ENCODE measurements at places on chromosomes 2 and 18.

- DNase-seq: no peak
These were observed 93.3 kb downstream of the AOX1 start for GRCh38 chr2:200679127-200679526.

DNA sequence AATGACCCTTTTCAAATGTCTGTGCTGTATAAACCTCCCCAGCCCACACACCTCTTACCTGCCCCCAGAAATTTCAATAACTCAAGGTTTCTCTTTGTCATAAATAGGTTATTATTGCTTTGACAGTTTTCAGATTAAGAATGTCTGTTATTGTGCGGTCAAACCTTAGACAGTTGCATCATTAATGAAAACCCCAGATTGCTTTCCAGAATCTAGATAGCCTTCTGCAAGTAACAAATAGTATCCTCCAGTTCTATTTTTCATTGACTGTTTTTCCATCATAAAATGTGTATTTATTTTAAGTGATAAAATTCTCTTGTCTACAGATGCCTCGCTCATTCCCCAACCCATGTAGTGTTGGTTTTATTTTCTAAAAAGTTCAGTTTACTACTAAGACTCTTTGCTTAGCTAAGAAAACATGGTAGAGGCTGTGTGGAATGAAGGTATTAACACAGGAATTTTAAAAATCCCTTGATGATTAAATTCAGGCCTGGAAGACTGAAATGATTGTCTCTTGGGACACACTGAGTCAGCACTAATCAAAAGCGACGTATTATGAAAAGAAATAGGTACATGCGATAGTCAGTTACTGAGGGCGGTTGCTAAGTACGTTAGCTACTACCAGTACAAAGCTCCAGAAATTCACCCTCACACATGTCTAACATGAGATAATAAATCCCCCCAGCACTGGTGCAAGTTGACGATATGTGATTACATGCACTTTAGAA is 38.4 kb upstream of the ITGAV start:
- DNase-seq: no peak

- DNase-seq: no peak
These were observed 219.8 kb upstream of the AGAP1 start for GRCh38 chr2:235274023-235274422.

DNA sequence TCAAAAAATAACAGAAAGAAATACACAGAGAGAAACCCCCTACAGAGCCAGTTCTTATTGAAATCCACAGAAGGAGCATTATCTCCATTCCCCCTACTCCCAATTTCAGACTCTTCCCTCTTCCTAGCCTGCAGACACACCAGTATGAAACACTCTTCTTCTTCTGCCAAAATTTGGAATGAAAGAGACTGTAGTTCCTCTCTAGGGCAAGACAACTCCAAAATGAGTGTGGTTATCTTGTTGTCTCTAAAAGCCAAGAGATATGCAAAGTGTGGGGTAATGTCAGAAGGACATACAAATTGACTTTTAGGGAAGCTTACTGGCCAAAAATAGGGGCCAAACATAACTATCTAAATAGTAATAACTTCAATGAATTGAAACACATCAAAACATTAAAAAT is 337.1 kb upstream of the SETBP1 start:
- no peak for DNase-seq

- DNase-seq: no peak
These were observed 753.9 kb downstream of the RNF144A start for GRCh38 chr2:7670905-7671641.

- no peak for DNase-seq
These were observed 300.0 kb upstream of the CWC22 start for GRCh38 chr2:180307096-180307495.

GRCh38 chr2:43233218-43234212 is 7.1 kb upstream of the ZFP36L2 start:
- DNase-seq: no peak

DNA sequence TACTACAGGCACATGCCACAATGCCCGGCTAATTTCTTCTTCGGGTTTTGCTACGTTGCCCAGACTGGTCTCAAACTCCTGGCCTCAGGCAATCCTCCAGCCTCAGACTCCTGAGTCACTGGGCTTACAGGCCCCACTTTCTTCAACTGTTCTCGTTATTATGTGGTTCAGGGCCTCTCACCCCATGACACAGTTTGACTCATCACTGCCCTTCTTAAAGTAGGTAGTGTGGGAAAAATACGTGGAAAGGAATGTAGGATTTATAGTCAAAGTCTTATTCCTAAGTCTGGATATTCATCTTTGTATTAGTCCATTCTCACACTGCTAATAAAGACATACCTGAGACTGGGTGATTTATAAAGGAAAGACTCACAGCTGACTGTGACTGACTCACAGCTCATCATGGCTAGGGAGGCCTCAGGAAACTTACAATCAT is 19.4 kb downstream of the CENPA start:
- DNase-seq: no peak

- DNase-seq: no peak
These were observed 34.0 kb downstream of the CCDC195 start for GRCh38 chr2:224682134-224682533.

- no peak for DNase-seq
These were observed 18.9 kb downstream of the PIK3C3 start for GRCh38 chr18:41973983-41974382.

- peak; percentile 49 for DNase-seq
These were observed at the start of gene MXD1 for GRCh38 chr2:69914950-69915945. Gene MXD1 (plus strand): TSS chr2:69915109. CDS start chr2:69915331, 222 bp downstream.

DNA sequence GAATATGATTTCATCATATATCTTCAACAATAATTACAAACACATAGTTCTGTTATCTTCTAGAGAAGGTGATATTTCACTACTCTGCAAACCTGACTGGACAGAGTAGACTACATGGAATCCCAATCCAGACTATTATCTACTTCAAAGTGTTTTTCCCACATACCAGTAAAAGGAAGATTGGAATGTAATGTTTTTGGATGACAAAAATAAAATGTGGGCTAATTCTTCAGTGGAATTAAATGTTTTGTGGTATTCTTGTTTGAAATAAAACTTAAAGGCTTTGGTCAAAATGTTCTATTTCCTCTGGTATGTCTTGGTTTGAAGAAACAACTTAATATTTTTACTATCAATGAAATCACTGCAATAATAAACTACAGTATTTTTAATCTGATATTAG is 22.1 kb downstream of the COL5A2 start:
- no peak for DNase-seq

GRCh38 chr2:1740716-1741589 is 3.4 kb downstream of the PXDN start:
- DNase-seq: peak; percentile 30

GRCh38 chr18:79327199-79327721 is 68.5 kb upstream of the NFATC1 start:
- DNase-seq: no peak

DNA sequence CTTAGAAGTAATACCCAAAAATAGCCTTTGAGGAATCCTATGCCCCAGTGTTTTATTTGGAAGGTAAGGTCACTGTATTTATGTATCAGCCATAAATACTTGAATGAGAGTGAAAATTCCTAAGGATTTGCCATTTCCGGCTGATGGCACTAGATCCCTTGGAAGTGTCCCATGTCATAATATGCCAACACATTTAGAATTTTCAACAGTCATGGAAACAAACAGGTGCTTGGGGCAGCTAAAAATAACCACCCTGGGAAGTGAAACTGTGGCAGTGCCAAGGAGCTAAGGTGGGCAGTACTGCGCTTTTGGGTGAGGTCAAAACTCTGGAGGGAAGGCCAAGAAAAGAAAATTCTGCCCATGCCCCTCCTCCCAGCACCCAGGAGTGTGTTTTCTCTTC is 80.2 kb downstream of the TCF7L1 start:
- no peak for DNase-seq

DNA sequence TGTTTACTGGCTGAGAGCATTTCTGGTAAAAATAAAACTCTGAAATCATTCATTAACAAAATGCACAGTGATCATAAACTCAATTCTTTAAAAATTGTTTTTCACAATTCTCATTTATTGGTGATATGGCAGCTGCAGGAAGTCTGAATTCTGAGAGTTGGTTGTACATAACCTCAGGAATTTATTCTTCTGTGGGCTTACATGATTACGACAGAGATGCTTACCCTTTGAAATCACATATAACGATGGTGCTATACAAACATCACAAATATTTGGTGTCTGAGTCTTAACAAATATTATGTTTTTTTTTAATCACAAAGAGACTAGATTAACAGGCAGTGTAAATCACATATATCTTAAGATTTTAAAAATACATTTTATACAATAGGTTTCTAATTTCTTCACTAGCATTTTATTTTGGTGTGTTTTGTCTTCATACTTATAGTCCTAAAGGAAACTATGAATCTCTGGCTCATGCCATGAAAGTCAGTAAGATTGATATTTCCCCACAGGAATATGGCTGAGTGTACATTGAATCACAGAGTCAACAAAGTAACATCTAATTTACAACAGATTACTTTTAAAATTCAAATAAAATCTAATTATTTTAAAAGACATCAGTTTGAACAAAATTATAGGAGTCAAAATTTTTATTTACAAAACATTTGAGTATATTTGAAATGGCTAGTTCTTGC is 318.8 kb upstream of the THUMPD2 start:
- DNase-seq: no peak

DNA sequence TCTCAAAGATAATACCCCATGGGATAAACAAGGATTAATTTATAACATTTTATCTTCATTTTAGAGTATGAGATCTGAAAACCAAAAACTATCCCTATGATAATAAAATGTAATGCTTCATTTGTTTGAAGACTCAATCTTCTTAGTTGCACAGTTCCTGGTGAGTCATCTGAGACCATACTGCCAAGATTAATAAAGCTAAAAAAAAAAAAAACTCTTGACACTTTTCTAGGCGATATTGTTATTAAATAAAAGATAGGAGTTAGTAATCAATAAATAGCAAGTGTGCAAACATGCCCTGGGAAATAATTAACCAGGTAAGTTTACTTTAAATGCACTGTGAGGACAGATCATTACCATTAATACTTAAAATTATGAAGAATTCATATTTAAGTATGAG is 83.9 kb downstream of the RPE start:
- DNase-seq: no peak

GRCh38 chr2:47312491-47312850 is 90.5 kb upstream of the MSH2 start:
- no peak for DNase-seq

DNA sequence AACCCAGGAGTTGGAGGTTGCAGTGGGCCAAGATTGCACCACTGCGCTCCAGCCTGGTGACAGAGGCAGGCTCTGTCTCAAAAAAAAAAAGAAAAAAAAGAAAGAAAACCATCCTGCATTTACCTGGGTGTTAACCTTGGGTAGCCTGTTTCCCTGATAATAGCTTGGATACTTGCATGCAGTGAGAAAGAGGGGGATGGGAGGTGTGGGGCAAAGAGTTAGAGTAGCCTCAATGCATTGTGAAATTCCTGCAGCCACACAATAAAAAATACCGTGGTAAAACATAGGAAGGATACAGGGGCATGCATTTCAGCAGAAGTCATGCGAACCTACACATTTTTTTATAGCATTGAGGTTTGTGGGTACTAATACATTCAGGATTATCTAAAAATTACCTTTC is 76.6 kb upstream of the ZNF516 start:
- no peak for DNase-seq

- DNase-seq: no peak
These were observed 52.4 kb upstream of the TEX51 start for GRCh38 chr2:126846241-126846640.

GRCh38 chr18:57267368-57267925 is 84.9 kb upstream of the ST8SIA3 start:
- DNase-seq: no peak

DNA sequence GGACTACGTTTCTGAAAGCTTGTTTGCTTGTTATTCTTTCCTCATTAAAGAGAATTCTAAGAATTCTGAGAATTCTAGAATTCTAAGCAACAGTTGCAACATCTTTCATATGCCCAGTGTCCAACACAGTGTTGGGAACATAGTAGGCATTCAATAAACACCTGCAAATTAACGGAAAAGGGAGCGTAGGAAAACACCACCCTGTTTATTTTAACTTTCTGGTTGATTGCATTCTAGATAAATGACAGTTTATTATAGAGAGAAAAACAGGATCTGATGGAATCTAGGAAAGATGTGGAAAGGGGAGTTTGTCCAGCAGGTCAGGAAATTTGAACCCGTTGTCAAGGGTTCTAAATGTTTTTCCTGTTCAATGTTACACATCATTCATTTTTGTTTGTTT is 24.2 kb upstream of the EFEMP1 start:
- DNase-seq: no peak

GRCh38 chr2:175815537-175815936 is 186.5 kb downstream of the LNPK start:
- no peak for DNase-seq

GRCh38 chr2:200863782-200864175 is 679 bp downstream of the CLK1 start:
- DNase-seq: peak; percentile 55

DNA sequence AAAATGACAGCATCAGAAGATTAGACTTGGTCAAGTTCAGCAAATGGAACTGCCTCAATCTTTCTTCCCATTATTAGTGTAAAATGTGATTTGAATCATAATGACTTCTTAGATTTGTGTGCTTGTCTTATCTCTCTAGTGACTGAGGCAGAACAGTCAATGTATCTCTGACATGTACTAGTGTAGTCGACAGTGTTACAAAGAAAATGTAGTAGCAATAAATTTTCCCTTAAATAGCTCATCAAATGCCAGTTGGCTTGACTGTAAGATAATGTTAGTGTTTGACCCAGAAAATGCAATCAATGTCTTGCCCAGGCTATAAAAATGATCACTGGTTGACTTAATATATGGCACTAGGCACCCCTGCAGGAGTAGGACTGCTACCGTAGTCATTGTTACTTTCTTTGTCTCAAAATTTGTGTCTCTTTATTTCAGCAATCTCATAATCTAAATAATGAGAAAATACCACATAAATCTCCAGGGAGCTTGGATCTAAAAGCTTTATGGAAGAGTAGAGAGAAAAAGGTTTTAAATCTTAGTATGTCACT is 1336.7 kb downstream of the DPP10 start:
- no peak for DNase-seq

GRCh38 chr2:142484111-142484510 is 353.3 kb upstream of the LRP1B start:
- DNase-seq: no peak

DNA sequence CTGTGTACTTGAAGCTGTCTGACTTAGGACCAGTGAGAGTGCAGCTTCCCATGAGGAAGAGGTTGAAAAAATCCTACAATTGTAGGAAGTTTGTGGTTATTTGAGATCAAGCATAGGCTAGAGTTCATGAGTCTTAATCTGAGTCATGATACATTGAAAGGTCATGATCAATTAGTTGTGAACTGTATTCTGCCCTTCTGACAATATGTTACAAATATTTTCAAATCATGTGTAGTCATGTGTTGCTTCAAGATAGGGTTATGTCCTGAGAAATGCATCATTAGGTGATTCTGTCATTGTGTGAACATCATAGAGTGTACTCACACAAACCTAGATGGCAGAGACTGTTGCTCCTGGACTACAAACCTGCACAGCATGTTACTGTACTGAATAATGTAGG is 68.4 kb upstream of the MFF start:
- no peak for DNase-seq
